Panc1 (cell line): ENCODE measurements at places on chromosomes 4 and X.

- no peak for DNase-seq
Measured at GRCh38 chr4:154877110-154877760, 96.2 kb downstream of the RBM46 start.

GRCh38 chr4:162891788-162892707, 274.6 kb downstream of the NAF1 start:
- no peak for DNase-seq

DNA sequence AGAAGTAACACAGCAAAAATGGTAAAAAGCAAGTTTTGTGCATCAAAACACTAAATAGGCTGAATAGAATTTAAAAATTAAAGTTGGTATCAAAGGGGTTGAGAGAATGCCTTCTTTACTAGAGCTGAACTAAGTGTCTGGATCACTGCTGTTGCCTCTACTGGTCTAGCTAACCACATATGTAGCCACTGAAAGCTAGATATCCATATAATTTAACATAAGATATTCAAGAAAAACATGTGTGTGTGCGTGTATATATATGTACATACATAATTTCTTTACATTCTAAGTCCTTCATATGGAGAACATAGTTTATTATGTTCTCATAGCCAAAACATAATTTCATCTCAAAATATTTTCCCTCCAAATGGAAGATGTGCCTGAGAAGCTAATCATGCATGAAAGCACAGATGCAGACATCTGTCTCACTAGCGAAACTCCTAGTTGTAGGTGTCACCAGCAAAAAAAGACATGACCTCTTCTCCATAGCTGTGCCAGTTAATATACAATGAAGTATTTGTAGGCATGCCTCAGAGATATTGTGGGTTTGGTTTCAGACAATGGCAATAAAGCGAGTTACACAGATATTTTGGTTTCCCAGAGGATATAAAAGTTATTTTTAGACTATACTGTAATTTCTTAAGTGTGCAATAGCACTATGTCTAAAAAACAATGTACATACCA, 47.3 kb downstream of the PDE5A start:
- DNase-seq: no peak

GRCh38 chrX:101395789-101396188, 5.0 kb downstream of the RPL36A start:
- DNase-seq: no peak

DNA sequence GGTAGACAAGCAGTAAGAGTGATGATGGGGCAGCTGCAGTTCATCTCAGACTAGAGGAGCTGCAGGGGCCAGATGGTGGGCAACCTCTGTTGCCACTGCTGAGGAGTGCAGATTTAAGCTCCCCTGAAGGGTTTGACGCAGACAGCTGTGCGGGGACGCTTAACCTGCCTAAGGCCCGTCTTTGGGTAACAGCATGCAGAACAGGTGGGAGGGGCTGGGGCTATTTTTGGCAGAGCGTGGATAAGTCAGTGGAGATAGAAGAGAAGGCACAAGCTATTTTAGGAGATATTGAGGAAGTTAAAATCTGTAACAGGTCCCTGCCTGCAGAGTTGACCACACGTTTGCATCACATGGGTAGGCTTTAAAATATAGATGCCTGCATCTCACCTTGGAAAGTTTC, 10.5 kb downstream of the CD99 start:
- DNase-seq: no peak

DNA sequence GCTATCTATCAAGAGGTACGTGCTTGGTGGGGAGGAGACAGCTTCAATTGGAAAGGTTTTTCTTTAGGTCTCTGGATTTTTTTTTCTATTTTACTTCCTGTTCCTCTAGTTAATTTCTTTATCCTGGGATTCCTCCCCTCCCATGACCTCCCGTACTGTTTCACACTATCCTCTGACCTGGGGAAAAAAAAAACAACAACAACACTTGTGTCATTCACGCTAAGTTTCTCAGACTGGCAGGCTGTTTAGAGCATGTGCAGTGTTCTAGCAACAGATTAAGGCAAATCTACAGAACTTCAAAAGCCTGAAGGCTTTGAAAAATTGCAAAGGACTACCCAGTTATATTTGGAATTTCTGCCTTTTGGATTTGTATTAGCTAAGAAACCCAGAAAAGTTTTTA, 358.4 kb downstream of the ARHGAP24 start:
- no peak for DNase-seq

GRCh38 chrX:12901486-12901885, 4.9 kb upstream of the TLR8 start:
- DNase-seq: no peak
